Hippocampal formation (tissue), 2 donors: ENCODE measurements at places on chromosomes 5 and 9.
A peak's percentile ranks its signal among the peaks of the same experiment; 100 is the strongest.

GRCh38 chr9:130834371-130835336 is at the start of gene ABL1:
TSS of gene ABL1 (plus strand) at chr9:130835254. CDS start at chr9:130835447, 193 bp downstream.
- DNase-seq = no peak

GRCh38 chr9:72665421-72665820 is 144.0 kb downstream of the TMC1 start:
- no peak for DNase-seq

DNA sequence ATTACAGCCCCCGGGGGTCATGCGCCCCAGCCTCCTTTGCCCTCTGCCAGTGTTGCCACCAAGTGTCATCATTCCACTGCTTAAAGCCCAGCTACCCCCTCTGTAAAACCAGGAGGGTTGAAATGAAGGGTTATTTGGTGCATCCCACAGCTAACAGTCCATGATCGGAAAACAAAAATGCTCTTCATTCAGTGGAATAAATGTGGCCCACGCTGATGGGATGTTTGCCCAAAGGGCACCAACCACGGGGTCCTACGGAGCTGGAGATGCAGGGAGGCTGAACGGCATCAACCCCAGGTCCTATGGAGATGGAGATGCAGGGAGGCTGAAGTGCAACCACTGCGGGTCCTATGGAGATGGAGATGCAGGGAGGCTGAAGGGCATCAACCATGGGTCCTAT is 218.5 kb upstream of the IRX1 start:
- no peak for DNase-seq

DNA sequence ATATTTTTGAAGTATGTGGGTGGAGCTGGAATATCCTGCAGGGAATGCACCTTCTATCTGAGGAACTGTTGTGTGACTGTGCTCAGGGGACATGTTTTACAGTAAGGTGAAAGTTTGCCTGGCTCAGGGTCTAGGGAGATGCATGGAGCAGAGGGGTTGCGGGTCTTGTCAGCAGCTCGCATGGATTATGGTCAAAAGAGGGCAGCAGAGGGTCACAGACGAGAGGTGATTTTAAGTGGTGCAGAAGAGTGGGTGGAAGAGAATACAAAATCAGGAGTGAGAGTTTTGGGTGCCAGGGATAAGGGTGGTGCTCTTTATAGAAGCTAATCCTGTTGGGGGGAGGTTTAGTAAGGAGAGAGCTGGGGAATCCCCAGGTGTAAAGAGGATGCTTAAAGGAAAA is 53.5 kb upstream of the GRIN3A start:
- DNase-seq = peak; percentile 3

- no peak for DNase-seq
Measured at GRCh38 chr9:135584371-135584770, 22.8 kb downstream of the PAEP start.

DNA sequence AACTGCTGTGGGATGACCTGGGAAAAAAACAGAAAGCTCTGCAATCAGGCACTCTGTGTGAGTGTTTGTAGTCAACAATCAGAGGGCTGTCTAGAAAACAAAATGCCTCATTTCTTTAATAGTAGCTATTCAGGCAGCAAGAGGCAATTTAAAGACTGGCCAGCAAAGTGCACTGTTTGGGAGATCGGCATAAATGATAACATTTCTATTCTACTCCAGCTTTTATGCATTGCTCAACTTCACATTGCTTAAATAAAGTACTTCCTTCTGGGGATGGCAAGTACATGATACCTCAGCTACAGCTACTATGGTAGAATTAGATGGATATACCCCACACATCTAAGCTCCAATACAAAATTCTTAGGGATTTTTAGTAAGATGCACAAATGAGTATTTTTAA is 193.1 kb downstream of the DCP2 start:
- no peak for DNase-seq

- no peak for DNase-seq
Measured at GRCh38 chr5:7845557-7845956, 5.4 kb downstream of the CFAP90 start.

DNA sequence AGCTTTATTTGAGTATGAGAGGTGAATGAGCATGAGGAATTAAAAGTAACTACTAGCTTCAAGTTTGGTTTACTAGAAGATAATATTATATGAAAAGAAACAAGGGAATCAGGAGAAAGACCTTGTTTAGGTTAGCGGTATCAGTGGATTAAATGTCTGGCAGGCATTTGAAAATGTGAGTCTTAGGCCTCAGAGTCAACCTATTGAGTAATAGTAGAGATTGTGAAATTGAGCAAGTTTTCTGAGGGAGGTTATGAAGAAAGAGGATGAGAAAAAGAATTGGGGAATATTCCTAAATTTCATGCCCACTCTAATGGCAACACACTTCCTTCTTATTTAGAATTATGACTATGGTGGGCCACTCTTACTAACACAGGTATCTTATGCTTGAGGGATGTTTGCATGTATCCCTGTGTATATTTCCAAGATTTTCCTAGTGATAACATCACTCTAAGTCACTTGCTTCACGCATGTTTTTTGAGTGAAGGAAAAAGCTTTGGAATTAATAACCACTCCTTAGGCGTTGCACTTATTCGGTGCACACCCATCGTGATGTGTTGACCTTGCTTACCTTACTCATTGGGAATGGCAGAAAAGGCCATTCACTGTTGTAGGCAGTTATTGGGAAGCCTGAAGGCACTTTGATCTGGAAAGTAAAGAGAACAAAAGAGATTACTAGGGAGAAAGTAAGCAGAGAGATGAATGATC is 8.2 kb upstream of the ELL2 start:
- no peak for DNase-seq

DNA sequence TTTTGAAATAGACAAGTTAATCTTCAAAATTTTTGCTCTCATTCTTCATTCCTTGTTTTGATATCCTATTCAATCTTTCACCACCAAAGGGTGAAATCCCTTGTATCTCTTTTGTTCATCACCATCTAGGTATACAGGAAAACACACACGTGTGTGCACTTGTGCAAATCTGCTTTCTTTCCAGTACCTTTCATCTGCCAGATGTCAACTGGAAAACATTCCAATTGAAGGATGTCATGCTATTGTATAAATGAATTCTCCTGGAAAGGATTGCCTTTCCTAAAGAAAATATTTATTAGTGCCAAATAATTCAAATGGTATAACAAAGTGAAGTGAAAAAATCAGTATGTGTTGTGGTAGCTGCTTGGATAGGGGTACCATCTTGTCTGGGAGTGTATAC is 123.7 kb downstream of the RANBP17 start:
- no peak for DNase-seq

- DNase-seq = no peak
Measured at GRCh38 chr9:134925011-134925511, 7.3 kb upstream of the FCN1 start.

DNA sequence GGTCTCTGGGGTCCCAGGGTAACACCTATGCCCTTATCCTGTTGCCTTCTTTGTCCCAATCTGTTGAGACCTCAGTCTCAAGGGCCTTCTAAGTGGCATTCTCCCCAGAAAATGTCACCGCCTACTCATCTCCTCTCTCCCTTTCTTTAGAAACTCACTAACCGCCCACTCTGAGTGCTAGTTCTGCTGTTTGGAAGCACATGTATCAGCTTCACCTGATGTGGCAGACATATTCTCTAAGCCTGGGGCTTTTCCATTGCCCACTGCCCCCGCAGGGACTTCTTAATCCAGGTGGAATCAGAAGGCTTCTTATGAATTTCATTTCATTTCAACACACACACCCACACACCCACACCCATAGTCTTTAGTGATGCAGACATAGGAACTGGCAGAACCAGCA is 165.1 kb downstream of the ASTN2 start:
- no peak for DNase-seq

DNA sequence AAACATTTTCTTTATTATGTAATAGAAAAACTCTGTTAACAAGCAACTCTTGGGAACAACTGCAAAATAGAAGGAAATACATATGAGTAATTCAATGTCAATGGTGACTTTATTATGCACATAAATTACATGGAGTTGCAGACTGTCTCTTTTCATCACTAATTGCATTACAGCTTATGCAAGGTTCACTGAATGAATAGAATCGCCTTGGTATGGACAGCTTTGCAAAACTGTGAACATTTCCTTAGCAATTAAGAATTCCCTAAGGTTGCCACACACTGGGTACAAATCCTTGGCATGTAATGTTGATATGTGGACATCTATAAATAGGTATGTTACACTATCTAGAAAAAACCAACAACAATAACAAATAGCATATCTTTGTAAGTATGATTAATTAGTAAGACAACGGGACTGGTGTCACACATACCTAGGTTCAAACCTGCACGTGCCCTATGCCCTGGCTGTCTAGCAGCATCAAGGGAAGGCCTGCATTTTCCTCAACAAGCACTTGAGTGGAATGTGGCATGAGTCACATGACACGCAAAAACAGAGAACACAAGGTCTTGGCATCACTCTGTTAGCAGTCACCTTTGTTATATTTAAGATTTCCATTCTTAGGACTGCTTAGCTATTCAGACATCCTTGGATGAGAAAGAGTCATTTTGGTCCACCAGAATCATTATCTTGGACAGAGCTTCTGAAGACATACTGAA is 263.9 kb downstream of the CTNND2 start:
- DNase-seq = no peak

- DNase-seq = peak; percentile 48
Measured at GRCh38 chr9:114271556-114272510, 51.1 kb upstream of the ORM1 start.

DNA sequence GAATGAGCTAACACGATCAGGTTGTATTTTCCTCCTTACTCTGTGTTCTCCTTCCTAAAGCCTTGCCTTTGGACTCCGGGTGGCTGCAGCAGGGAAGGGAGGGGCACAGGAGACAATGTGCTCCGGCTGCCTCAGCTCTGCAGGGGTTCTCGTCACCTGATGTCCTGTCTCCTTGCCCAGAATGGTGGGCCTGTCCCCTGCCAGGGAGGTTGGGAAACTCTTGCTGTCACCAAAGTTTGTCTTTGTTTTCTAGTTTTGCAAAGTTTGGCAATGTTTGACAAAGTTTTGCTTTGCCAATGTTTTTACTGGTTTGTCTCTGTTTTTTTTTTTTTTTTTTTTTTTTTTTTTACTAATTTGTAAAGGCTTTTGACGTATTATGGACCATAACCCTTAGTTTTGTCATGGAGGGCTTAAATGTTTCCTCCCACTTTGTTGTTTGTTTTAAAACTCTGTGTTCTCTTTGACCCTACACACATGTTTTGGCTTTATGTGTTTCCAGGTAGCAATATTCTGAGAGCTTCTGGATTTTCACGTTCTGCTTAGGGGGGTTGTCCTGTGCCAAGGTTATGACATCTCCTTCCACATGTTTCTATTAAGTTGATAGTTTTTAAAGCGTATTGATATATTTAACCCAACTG is 49.3 kb downstream of the GADD45G start:
- no peak for DNase-seq

GRCh38 chr5:86881493-86882090 is 263.9 kb downstream of the COX7C start:
- no peak for DNase-seq

GRCh38 chr9:113979343-113980127 is 98.6 kb downstream of the AMBP start:
- no peak for DNase-seq

DNA sequence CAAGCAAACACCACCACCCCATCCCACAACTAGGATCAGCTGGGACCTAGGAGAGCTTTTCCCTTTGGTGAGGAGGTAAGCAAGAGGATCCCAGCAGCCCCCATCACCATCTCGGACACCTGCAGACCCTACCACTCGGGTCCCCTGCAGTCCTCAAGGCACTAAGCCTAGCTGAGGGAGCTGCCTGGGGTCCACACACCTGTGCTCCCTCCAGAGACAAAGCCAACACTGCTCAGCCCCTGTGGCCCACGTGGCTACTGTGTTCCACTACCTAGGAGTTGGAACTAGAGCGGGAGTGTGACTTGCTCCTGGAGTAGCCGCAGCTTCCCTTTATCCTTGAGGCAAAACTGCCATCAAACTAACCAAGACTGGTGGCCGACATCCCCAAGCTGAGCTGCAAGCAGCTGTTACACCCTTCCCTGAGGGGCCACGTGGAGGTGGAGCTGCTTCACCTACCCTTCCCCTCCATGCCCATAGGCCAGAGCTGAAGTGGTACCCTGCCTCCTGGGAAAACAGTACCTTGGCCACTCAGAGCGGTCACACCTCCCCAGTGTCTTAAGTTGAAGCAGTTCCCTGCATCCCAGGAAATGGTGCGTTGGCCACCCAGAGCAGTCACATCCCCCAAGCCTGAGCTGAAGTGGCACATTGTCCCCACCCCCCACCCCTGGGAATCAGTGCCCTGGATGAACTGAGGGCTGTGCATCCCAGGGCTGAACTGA is 205.5 kb downstream of the CACNA1B start:
- DNase-seq = no peak

GRCh38 chr5:165808335-165808734 is 2302.9 kb downstream of the MAT2B start:
- no peak for DNase-seq

DNA sequence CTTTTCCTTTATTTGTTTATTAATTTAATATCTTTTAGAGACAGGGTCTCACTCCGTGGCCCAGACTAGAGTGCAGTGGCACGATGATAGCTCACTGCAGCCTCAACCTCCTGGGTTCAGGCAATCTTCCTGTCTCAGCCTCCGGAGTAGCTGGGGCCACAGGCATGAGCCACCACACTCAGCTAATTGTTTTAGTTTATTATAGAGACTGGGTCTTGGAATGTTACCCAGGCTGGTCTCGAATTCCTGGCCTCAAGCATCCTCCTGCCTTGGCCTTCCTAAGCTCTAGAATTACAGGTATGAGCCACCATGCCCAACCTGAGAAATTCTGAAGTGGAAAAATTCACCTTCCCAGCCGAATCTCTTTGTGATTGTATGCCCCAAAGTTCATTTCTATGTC is 139.4 kb upstream of the SLC12A2 start:
- DNase-seq = no peak

DNA sequence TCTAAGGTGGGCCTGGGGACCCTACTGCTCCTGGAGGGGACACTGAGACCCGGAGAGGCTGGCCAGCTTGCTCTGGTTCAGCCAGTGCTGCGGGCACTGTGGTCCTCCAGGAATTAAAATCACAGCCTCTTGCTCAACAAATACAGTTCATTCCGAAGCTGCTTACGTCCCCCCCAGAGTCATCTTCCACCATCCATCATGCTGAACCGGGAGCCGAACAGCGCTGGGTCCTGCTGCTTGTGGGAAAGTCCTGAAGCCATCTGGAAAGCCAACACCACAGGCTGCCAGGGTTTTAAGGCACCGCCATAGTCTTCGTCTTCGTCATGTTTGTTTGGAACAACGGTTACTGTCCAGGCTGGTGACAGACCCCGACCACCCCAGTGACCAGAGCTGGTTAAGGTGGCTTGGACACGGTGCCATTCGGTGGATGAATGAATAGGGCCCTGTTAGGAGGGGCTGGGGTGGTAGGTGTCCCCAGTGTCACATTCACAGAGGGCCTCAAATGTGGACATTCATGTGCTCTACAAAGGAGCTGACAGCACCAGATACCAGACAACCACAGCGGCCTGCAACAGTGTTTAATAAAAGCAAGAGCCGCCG is 81.6 kb upstream of the PHYKPL start:
- DNase-seq = no peak

- no peak for DNase-seq
Measured at GRCh38 chr9:3321186-3321585, 204.6 kb downstream of the RFX3 start.

GRCh38 chr9:98241357-98242300 is 13.8 kb downstream of the TBC1D2 start:
- DNase-seq = no peak
